ENCODE measurements at places on chromosomes 7 and 10.

DNA sequence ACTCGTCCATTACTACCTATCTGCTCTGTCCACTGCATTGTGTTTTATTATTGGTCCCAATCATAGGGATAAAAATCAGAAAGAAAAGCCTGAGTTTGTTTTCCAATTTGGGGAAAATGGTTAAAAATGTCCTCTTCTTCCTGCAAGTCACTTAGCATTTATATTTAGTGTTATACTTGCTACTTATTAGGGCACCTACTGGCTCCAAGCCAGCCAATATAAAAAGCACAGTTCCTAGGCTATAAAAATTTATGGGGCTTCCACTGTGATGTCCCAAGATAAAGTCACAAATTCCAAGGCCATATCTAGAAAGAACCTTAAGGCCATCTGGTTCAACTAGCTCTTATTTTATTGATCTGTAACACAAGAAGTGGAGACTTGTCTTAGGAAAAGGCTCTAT, 3.2 kb downstream of the SLC35B4 start:
- no peak for DNase-seq

DNA sequence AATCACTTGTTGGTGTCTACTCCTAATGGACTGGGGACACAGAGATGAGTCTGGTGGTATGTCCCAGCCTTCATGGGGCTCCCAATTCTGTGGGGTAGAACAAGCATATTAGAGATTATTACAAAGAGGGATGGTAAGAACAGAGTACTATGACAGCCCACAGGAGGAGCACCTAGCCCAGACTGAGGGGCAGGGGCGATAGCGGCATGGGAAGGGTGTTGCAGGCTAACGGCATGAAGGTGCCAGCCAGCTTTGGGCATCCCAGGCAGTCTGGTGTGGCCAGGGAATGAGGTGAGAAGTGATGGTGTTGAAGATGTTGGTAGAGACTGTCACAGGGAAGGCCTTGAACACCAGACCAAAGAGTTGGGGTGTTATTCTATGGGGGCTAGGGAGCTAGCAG, 280.0 kb downstream of the RPS24 start:
- no peak for DNase-seq

GRCh38 chr10:100129424-100129823, 47.8 kb upstream of the CPN1 start:
- DNase-seq, result no peak

DNA sequence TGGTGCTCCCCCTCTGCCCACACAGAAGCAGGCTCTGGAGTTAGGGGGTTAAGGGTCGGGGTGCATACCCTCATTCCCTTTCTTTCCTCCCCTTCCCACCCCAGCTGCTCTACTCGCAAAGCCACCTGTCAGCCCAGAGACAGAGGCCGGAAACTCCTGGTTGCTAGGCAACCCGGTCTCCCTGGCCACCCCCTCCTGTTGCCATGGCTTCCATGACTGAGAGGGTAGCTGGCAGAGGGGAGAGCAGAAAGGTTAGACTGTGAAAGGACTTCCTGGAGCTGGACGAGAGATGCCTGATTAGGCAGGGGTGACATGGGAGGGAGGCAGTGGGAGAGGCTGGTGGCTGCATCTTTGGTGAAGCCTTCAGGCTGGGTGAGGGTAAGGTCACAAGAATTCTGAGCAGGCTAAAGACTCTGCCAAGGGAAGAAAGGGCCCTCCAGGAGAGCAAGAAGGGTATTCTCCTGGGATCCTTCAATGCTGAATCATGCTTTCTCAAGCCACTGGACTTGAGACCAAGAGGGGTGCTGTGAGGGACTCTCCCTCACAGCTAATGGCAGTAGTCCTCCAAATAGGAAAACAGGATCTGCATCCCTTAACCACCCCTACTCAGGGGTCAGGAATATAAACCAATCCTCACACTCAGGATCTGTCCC, 5.4 kb downstream of the PSD start:
- no peak for DNase-seq

- peak; percentile 37 for DNase-seq
Observed at GRCh38 chr7:126803060-126803665, 449.6 kb downstream of the GRM8 start.

GRCh38 chr7:128082431-128082830, 51.2 kb upstream of the LRRC4 start:
- DNase-seq, result no peak

DNA sequence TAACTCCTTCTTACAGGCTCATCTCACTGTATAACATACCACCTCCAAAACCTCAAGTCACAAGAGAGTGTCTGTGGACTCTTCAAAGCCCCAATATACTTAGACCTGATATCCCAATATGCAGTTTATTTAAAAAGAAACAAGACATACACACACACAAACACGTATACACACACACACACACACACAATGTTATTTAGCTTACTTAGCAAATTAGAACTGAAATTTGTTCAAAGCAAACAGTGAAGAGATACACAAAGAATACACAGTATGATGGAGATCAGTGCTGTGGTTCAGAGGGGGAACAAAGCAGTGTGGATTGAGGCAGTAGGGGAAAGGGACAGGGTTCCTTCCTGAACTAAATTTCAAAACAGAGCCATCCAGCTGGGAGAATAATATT, 807.2 kb downstream of the IPMK start:
- DNase-seq, result no peak

- no peak for DNase-seq
Observed at GRCh38 chr10:35465673-35466072, 129.4 kb downstream of the CCNY start.

DNA sequence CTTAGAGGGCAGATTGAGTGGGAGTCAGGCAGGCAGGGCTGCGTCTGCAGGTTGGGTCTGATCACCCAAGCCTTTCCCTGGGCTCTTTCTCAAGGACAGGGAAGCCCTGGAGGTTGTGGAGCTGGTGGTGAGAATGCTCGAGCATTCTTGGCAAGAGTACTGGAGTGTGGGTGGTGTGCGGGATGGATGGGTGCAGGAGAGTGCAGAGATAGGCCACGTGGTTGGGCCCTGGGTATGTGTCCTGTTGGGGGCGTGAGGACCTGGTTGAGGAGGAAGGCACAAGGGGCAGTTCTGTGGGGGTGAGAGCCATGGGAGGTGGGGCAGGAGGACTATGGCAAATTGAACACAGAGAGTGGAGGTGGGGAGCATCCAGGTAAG, 135.9 kb downstream of the PTPN20 start:
- no peak for DNase-seq

GRCh38 chr7:32244806-32245345, 174.7 kb upstream of the PDE1C start:
- DNase-seq, result no peak

- no peak for DNase-seq
Observed at GRCh38 chr10:102269017-102269416, 23.7 kb downstream of the GBF1 start.

DNA sequence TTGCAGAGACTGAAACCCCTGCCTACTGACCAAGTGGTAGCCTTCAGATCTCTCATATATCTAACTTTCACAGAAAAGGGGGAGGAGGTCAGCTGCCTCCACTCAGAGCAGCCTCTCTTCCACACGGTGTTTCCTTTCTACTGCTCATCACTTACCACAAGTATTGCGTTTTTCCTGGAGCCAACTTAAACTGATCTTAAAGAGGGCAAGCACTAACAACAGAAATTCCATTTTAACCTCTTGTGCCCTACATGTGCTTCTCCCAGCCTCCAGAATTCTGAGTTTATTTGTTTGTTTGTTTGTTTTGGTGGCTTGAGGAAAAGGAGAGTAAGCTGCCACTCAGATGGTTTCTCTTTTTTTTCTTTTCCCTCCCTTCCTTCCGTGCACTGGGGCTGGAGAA, 19.1 kb downstream of the SKIDA1 start:
- DNase-seq, result no peak

- DNase-seq, result no peak
Observed at GRCh38 chr7:148142660-148143248, 447.8 kb upstream of the C7orf33 start.

GRCh38 chr10:36017137-36017536, 375.0 kb upstream of the FZD8 start:
- DNase-seq, result peak; percentile 58

DNA sequence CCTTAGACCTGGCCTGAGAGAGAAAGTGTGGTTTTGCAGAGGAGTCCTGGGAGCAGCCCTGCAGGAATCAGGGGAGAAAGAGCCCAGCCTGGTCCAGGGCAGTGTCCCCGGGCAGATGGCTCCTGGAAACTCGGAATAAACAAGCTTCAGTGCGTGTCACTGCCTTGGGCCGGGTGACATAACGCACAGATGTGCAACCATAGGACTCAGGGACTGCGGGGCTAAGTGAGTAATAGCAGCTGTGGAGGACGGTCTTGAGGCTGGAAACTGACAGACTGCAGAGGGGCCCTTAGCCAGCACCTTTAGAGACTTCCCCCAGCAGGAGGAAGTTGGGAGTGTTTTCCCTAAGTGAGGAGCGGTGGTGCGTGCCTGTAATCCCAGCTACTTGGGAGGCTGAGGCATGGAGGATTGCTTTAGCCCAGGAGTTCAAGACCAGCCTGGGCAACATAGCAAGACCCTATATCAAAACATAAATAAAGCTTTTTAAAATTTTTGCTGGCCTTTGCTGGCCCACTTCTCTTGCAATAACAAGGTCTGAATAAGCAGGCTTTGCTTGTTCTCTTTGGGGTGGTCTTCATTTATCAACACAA, 5.3 kb upstream of the CLIP2 start:
- no peak for DNase-seq

DNA sequence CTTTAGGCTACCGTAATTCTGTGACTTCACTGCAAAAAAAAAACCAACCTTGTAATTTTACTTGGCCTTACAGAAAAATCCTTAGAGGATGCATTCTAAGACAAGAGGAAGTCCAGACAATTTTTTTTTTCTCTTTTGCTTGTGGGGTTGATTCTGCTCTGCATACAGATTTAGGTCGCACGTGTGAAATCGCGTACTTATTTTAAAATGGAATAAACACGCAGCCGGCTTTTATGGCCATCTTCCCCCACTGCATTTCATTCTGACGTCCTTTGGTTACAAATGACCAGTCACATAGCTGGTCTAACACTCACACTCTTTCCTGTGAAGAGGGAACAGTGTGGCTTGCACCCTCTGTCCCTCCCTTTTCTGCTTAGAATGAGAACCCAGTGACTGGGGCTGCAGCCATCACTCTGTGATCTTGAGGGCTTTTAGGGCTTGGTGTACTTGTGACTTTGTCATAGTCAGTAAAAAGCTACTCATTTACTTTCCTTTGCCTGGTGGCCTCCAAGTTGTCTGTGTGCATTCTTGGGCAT, 63.6 kb upstream of the CARD11 start:
- DNase-seq, result no peak

DNA sequence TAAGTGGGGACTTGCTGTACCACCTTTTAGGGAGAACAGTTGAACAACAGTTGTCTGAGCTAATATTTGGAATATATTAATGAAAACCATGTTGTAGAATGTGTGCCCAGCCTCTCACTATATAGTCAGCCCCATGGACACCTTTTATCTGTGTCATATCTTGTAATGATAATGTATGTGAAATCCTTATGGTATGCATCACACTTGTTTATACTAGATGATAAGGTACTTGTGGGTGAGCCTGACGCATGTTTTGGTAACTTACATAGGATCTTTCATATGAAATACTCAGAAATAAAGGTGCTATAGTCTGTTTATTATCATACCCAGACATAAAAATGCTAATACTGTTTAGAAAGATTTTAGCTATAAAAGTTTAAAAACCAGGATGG, 32.8 kb downstream of the CAMK1D start:
- no peak for DNase-seq

- DNase-seq, result peak; percentile 12
Observed at GRCh38 chr7:12389089-12389700, 14.5 kb downstream of the VWDE start.

GRCh38 chr7:74094224-74095101, 10.9 kb downstream of the LIMK1 start:
- peak; percentile 36 for DNase-seq

GRCh38 chr10:25745976-25746375, 188.1 kb upstream of the MYO3A start:
- DNase-seq, result no peak

DNA sequence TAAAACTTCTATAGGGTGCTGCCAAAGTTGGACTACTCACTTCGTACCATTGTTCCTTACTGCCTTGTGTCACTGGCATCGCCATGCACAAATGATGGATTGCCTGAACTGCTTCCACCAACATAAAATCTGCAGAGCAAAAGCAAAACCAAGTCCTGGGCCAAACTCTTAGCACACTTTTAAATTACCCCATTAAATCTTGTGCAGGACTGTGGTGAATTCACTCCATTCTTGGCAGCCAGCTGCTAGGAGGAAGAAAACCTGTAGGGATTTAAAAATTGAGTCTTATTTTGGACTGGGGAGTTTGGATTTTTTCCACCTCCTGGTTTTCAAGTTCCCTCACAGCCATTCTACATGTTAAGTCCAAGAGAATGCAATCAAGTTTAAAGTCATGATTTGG, 646.9 kb downstream of the SORCS3 start:
- DNase-seq, result no peak

GRCh38 chr7:2190531-2190930, 42.2 kb downstream of the MAD1L1 start:
- DNase-seq, result no peak

GRCh38 chr7:138665249-138665648, 35.9 kb downstream of the SVOPL start:
- no peak for DNase-seq

- DNase-seq, result no peak
Observed at GRCh38 chr7:68733219-68734153, 864.8 kb upstream of the AUTS2 start.

DNA sequence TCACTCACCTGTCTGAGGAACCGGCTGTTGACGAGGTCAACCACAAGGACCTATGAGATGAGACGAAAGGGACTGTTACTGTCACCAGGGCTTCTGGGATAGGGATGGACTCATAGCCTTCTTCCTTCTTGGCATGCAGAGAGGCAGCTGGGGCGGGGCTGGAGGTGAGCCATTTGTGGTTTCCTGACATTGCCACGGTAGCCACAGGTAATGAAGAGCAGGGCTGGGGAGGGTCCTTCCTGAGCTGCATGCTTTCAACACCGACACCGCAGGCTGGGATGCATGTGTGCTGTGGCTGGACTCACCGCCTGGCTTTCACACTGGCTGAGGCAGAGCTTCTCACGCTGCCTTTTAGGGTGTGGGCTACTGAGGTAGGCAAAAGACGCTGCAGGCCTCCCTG, 46.4 kb upstream of the MKRN1 start:
- DNase-seq, result no peak

DNA sequence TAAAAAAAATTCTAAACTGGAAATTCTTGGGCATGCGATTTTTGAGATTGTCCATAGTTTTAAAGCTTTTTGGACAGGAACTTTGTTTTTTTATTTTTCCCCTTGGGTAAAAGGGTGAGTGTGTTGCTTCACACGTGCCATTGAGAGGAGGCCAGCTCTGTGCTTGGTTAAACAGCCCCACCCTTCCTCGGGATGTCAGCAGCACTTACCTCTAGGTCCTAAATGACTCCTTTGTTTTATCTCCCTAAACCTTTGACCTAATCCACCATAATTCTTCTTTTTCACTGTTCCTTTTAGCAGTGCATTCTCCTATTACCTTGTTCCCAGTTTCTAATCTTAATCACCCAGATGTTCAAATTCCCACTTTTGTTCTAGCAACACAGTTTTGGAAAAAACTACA, 83.5 kb downstream of the SEMA3D start:
- DNase-seq, result no peak

GRCh38 chr7:134459981-134460380, 1.1 kb upstream of the AKR1B1 start:
- peak; percentile 95 for DNase-seq

Measured in epithelial cell of proximal tubule (primary cell).